Stimulated activated CD4-positive, alpha-beta T cell treated with anti-CD3 and anti-CD28 coated beads, Interleukin-12 subunit alpha, Interleukin-12 subunit beta, amount 100 ng/mL, for 24 hours (primary cell): ENCODE measurements at places on chromosomes 2 and 18.

- DNase-seq = no peak
These were observed 129.2 kb downstream of the RBMS1 start for GRCh38 chr2:160364364-160364763.

DNA sequence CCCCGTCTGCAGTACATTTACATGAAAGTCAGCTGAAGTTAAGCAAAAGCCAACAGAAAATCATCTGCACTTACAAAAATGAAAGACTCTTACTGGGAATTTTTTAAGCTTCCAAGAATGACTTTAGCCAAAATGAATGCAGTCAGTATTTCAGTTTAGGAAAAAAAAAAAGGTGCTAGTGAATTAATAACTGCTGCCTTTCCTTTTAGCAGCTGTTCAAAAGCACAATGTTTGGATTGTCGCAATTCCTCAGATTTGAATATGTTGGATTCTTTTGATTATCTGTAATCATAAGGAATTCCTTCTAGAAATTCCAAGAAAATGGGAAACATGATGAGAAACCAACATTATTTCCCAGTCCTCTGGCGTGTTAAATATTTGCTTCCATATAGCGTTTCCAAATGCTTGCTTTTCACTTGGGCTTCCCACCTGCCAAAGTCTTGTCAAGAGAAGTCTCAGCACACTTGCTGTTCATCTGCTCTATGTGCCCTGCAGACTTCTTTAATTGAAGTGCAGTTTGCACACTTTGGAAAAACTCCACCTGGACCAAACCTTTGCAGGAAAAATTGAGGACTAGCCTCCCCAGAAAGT is 653.0 kb upstream of the SLC39A10 start:
- DNase-seq = no peak

DNA sequence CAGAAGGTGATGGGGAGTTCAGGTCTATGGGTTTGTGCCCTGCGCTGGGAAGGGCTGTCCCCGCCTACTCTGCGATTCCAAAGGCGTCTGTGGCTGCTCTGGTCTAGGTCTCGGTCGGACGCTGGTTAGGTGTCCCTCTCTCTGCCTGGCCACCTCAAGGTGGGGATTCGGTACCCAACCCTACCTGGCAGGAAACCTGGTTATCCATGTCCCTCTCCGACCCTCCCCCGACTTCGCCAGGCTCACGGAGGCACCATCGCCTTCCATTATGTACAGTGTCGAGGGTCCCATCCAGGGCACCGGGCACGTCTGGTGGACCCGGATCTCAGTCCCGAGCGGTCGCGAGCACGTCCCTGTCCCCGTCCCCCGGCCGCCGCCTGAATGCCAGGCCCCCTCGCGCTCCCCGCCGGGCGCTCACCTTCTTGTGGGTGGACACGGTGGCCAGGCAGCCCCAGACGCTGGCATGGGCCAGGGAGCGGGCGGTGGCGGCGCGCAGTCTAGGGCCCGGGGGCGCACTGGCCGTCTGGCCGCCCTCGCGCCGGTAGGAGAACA is 628 bp downstream of the CREG2 start:
- no peak for DNase-seq

DNA sequence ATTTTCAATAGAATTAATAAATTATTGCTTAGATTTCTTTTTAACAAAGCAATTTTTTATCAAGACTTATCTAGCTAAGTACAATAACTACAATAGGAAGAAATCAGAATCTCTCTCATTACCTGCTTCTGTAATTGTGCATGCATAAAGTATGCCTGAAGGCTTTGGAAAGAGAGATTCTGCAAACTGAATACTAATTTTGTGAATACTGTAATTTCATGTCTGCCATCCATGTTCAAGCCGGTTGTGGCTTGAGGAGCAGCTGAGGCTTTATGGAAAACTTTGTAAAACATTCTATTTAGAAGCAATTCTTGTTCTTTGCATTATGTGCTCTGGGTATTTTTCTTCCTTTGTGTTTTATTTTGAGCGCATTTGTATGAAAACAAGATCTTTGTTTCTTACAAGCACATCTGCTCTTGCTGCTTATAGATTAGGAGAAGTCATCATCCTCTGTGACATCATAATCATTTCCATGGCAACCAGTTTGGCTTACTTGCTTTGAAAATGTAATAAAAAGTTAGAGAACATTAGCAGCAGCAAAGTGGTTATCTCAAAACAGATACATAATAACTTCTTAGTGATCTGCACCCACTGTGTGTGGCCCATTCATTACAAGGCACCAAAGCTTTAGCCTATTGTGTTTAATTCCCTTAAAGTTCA is 16.0 kb upstream of the IKZF2 start:
- no peak for DNase-seq

DNA sequence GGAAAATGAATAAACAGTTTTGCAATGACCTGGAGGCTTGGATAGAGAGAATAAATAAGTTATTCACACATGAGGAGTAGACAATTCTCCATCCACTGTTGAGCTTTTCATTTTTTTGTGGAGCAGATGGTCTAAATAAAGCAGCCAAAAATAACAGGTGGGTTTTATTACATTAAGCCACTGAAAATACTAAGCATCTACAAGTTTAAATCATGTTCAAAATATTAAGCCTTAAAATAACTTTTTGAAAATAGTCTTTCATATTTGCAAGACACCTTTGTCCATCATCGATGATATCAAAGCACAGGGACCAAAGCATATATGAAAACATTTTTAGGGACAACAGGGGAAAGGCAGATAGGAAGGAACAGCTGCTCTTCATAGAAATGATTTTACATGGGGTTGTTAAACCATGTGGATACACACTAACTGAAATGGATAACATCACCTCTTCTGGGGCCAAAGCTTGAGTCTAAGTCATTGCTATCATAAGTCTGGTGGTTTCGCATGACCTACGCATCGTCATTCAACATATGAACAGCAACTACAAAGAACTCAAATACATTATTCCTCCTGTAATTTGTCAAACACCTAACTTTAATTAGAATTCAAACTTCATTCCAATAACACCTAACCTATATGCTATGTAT is 197.6 kb upstream of the CHST9 start:
- no peak for DNase-seq

GRCh38 chr18:28153485-28154065 is 23.4 kb downstream of the CDH2 start:
- no peak for DNase-seq

- DNase-seq = no peak
These were observed 184.4 kb downstream of the RTP5 start for GRCh38 chr2:242053921-242054320.

DNA sequence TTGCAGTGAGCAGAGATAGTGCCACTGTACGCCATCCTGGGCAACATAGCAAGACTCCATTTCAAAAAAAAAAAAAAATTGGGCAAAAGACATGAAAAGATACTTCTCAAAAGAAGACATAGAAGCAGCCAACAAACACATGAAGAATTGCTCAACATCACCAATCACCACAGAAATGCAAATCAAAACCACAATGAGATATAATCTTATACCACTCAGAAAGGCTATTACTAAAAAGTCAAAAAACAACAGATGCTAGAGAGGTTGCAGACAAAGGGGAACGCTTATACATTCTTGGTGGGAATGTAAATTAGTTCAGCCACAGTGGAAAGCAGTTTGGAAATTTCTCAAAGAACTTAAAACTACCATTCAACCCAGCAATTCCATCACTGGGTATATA is 43.1 kb upstream of the CHAC2 start:
- no peak for DNase-seq

DNA sequence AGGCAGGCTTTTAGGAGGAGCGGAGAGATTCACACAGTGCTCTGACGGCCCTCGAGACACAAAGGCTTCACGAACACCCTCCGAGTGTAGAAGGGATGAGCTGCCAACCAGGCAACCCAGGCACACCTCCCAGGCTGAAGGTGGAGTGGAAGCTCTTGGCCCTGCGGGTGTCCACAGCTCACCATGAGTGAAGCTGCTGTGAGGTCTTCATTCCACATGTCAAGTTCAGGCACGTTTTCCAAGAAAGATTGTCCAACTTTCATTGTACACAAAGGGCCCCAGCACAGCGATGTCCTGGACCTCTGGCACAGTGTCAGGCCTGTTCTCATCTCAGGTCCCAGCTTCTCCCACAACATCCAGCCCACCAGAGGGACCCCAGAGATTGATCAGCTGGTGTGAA is 13.4 kb downstream of the PARD6G start:
- DNase-seq = no peak

GRCh38 chr2:98039085-98039756 is 43.5 kb upstream of the TMEM131 start:
- no peak for DNase-seq

DNA sequence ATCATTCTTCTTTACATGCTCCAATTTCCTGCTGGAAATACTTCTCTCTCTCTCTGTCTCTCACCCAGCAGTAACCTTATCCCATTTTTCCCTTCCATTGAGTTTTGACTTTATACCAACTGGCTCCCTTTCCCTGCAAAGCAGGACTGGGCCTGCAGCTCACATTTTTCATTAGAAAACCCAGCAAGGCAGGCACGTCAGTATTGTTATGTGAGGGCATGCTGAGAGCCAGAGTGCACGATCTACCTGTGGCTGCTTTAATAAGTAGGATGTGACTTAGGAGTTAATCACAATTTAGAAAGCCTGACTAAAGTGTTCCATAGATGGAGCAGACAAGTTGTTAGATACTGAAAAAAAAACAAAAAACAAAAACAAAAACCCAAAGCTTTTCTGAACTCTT is 5.2 kb upstream of the NDUFV2 start:
- no peak for DNase-seq

GRCh38 chr2:158505448-158505934 is 48.7 kb downstream of the PKP4 start:
- no peak for DNase-seq

DNA sequence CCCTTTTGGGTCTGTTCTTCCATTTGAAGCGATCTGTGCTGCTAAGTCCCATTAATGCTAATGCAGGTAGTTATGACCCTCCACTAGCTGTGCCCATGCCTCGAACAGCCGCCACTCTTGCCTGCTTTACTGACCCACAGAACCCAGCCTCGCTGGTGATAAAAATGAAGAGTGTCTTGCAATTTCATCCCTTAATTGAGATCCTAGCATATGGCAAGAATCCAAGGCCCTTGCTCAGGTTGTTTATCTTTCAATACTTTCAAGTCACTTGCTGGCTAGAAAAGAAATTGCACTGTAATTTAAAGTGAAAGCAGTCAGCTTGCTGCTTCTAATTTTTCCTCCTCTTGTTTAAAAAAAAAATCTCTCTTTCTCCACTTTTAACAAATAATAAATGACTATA is 73.6 kb downstream of the ZNF521 start:
- no peak for DNase-seq

DNA sequence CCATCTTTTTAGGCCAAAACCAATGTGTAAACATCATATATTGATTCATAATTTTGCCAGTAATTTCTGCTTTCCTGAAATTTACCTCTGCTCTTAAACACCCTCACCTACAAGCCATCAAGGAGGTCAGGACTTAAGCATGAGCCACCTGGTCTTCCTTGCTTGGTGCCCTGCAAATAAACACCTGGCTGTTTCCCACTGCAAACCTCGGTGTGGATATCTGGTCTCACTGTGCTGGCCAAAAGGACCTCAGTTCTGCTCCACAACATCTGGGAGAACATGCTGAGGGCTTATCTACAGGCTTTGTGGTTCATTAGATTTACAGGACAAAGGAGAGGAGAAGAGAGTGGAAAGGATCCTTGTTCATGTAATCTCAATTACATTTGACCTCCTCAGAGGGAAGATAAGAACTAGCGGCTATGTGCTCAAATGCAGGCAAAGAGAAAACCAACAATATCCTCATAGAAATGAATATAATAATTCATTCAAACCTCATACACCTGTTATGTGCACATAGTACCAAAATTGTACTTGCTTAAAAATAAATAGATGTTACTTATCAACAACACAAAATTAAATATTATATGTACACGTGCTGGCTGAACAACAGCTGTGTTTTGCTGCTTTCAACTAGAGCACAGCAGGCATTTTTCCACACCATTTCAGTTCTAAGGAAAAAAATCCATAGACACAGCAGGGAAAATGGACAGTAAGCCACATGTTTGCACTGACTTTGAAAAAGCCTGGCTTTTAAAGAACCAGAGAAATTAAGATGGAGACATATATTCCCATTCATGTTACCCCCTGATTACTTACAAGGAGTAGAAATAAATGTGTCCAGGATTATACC is 465.1 kb downstream of the LPIN1 start:
- no peak for DNase-seq

DNA sequence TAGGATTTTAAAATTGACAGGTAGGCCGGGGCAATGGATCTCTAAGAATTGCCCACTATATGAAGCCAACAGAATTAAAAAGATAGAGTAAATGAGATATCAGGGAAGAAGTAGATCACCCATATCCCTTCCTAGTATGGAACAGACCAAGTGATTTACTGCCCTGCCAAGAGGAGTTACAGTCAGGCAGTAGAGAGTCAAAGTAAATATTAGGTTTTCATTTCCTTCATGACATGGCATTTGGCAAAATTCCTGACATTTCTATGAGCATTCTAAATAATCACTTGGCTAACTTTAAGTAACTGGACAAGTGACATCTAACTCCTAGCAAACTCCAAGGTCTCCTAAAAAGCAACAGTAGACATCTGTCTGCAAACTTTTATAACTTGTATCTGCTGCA is 33.5 kb downstream of the GALNT5 start:
- DNase-seq = no peak

- no peak for DNase-seq
These were observed 61.3 kb downstream of the NABP1 start for GRCh38 chr2:191739194-191739593.

DNA sequence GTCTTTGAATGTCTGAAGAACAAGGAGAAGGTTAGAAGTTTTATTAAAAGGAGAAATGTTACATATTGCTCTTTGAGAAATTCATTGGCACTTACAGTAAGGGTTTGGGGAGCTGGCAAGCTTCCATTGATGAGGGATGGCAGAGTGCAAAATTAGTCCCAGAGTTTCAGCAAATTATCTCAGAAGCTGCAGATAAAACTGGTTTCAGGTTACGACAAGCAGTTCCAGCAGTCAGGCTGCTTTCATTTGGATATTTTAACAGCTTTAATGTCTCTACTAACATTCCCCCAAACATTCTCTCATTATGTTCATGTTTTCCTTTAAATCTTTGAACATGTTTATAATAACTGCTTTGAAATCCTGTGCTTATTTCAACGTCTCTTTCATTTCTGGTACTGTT is 153.1 kb downstream of the TTC27 start:
- no peak for DNase-seq

DNA sequence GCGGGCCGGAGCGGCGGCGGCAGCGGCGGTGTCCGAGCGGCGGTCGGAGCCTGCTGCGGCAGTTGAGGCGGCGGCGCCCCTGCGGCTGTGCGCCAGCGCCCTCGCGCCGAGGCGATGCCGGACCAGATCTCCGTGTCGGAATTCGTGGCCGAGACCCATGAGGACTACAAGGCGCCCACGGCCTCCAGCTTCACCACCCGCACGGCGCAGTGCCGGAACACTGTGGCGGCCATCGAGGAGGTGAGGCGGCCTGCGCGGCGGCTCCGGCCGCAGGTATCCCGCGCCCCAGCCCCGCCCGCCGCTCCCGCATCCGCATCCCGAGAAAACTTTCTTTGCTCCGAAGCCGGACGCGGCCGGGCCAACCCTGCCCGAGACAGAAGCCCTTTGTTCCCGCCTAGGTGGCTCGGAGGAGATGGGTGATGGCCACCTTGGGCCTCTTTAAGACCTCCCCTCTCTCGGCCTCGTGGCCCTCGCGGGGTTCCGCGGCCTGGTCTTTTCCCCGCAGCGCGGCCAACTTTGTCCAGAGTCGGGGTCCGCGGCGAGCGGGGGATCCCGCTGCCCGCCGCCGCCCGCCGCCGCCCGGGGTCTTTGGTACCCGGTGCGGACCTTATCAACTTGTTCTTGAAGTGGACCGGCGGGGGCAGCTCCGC is 504 bp downstream of the ASAP2 start:
- no peak for DNase-seq

- no peak for DNase-seq
These were observed 249.0 kb downstream of the CDH20 start for GRCh38 chr18:61582202-61582710.

- no peak for DNase-seq
These were observed 29.2 kb downstream of the COPS9 start for GRCh38 chr2:240106765-240107476.
